Stimulated activated CD8-positive, alpha-beta memory T cell treated with anti-CD3 and anti-CD28 coated beads, Interleukin-7, amount 100 ng/mL, for 1 hour (primary cell): ENCODE measurements at places on chromosomes 5 and 9.

DNA sequence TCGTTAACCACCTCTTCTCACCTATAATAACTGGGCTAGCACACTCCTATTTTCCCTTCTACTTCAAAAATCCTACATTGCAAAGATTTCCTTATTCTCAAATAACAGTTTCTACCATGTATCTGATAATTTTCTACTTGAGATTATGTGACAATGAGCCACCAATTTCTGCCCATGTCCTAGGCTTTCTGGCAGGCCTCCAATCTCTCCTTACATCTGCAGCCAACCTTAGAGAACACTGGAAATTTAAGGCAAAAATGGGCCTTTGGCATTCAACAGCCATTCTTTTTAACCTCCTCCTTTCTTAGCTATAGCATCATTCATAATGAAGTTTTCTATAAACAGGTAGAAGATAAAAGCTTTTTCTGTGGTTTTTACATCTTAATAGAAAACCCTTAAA lies 225.1 kb downstream of the ARRDC3 start:
- no peak for DNase-seq

- DNase-seq, result no peak
These were observed 277.7 kb downstream of the NR2F1-AS1 start for GRCh38 chr5:93303291-93303691.

DNA sequence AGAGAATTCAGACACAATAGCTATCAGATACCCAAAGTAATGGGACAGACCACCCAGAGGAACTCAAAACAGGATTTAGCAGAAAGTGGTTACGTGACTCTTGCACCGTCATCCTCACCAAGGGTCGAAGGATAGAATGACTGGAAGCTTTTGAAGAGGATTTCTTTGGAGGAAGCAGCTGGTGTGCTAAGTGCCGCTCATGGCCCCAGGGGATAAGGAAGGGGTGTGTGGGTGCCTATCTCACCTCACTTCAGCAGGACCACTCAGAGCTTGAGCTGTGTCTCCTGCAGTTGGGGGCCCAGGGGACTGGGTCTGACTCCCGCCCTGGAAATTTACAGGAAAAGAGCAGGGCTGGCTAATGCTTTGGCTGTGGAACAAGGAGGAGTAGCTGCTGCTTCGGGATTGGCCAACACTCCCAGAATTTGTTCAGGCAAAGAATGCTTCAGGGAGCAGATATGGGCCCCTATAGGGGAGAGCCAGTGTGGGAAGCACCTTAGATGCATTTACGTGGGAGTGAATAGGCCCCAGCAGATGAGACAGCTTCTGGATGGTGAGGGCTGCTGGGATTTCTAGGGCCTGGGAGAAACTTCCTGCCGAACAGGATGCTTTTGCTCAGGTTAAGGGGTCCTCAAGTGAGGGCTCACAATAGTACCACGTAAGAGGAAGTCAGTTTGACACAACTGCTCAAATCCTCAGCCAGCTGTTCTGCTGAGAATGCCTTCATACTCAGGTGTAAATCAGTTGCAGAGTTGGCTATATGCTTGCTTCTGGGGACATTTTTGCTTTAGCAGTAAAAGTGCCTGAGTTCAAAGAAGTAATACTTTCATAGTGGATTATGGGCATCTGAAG lies 29.1 kb upstream of the TOMM5 start:
- DNase-seq, result no peak

DNA sequence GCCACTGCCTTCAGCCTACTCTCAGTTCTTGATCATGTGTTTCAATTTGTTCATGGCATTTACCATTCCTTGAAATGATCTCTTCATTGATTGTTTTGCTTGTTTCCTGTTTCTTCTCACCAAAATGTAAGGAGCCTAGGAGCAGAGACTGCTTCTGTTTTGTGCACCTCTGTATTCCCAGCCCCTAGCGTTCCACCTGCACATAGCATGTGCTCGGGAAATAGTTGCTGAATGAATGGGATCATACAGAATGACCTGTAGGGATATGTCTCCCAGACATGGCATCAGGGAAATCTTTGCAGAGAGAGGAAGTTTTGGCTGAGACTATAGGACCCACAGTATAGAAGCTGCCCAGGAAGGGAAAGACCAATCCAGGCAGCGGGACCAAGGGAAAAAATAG lies 6.2 kb upstream of the CERCAM start:
- DNase-seq, result no peak

DNA sequence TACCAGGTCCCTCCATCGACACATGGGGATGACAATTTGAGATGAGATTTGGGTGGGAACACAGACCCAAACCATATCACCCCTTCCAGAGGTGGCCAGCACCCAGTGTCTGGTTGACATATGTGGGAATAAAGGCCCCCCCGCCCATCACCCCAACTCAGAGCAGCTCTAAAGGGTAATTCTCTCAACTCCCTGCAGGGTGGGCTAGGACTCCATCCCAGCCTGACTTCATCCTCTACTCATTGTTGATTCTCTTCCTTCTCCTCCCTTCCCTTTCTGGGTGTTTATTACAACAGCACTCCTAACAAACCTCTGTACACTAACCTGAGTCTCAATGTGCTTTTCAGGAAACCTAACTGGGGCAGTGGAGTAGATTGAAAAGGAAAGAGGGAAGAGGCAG lies 339.9 kb downstream of the ACTL7B start:
- DNase-seq, result no peak

DNA sequence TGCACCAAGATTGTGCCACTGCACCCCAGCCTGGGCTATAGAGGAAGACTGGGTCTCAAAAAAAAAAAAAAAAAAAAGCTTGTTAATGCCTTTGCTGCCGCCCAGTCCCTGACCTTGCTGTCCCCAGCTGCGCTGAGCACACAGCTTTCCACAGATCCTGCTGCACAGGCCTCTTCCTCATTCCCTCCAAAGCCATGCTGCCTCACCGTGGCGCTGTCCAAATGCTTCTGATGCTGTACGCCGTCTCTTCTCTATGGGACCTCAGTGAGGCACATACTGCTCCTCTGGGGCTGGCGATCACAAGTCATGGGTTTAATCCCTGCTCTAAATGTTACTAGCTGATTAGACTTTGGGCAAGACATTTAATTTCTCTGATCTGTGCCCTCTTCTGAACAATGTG lies 234.1 kb downstream of the FBXL7 start:
- DNase-seq, result no peak

DNA sequence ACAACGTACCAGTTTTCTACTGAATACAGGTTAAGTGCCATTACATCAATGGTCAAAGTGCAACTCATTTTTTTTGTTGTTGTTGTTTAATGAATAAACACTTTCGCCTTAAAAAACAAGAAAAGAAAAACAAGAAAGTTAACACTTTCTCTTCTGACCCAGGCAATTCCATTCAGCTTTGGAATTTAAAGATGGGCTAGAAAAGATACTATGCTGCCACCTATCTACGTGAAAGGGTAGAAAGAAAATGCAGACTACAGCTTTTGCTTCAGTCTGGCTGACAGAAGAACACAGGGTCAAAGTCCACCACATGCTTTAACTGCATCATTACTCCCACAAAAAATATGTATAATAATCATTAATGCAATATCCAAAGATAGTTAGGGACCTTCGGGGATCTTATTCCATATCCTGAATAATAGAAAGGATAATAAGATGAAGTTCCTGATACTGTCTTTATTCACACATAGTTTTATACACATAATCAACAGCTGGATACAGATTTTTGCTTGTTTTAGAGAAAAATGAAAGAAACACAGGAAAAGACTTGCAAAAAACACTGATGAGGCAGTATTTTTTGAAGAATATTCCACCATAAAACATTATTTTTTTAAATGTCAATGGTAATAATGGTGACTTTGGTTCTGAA lies 40.4 kb downstream of the ZDHHC21 start:
- no peak for DNase-seq

DNA sequence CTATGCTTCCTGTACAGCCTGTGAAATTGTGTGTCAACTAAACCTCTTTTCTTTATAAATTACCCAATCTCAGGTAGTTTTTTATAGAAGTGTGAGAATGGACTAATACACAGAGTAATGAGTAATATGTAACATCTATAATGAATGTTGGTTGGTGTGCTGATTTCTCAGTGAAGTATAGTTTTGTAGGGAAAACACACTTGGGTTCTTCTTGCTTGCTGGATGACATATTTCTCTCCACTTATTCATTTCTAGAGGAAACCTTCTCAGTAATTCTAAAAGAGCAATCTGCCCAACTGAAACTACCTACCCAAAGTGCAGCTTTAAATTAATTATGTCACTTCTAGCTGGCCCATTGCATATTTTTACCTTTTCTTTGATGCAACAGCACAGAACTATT lies 81.1 kb upstream of the RORB start:
- no peak for DNase-seq

GRCh38 chr5:67377631-67378030 lies 181.0 kb upstream of the CD180 start:
- DNase-seq, result no peak

DNA sequence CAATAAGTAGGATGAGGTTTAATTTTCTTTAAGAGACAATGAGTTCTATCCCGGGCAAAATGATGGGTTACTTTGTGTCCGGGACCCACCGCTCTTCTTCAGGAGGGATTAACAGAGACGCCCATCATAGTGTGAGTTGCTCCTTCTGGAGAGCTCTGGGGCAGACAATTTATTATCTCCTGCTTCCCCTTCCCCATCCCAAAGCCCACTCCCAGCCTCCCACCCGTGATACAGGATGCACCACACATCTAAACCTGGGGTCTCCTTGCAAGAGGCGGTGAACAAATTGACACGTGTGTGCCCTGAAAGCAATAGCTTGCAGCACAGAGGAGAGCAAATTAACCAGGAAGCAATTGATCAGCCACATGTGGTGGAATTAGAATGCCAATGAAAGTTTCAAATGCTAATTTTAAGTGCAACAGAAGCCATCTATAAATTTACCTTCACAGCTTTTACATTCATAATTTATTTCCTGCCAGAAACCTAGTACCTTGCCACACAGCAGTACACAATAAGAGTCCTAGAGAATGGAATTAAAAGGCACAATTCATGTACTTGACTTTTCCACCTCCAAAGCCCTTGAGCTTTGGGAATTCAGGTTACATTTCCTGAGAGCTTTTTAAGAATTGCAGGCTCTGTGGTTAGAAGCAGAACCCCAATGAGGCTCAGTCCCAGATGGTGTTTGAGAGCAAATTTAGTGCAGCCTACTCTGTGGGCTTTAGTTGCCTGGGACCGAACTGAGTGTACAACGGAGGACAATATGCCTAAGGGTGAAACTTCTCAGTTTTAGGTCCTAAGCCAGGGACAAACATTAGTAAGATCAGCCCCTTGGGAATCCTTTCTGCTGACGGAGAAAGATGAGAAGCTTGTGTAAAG lies 399.6 kb downstream of the MED10 start:
- no peak for DNase-seq

DNA sequence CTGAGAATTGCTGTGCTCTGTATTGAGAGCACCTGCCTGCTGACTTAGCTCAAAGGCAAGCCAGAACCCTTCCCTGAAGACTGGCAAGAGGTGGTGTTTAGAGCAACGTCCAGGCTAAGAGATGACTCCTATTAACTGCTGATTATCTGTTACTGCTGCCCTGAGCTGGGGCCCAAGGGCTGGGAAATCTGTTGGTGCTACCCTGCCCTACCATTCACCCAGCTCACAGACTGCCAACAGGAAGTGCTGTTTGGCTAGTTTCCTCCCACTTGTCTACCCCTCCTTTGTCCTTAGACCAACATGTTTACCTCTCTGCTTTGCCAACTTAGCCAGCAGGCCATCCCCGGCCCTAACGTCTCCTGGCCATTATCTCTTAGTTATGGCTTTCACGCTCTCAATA lies 6.9 kb downstream of the RAB24 start:
- no peak for DNase-seq

GRCh38 chr5:176816791-176817347 lies 6.5 kb downstream of the UNC5A start:
- DNase-seq, result no peak

GRCh38 chr5:54851449-54851848 lies 133.9 kb downstream of the ESM1 start:
- no peak for DNase-seq

- no peak for DNase-seq
These were observed 1.3 kb downstream of the PTCH1 start for GRCh38 chr9:95515272-95516113.

GRCh38 chr5:77844623-77845323 lies 68.6 kb upstream of the TBCA start:
- no peak for DNase-seq

DNA sequence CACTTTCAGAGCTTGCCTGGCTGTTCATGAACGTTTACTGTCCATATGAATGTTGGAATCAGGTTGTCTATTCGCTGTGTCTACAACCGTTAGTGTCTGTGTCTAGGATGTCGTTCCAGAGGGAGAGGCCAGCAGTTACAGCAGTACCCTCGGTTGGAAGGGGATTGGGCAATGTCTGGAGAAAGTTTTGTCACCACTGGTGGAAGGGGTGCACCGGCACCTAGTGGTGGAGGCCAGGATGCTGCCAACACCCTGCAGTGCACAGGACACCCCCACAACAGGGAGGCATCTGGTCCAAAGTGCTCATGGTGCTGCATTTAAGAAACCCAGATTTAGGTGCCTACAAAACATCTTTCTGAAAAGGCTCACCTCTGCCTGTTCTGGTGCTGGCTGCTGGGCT lies 220.7 kb downstream of the FANCC start:
- DNase-seq, result no peak

DNA sequence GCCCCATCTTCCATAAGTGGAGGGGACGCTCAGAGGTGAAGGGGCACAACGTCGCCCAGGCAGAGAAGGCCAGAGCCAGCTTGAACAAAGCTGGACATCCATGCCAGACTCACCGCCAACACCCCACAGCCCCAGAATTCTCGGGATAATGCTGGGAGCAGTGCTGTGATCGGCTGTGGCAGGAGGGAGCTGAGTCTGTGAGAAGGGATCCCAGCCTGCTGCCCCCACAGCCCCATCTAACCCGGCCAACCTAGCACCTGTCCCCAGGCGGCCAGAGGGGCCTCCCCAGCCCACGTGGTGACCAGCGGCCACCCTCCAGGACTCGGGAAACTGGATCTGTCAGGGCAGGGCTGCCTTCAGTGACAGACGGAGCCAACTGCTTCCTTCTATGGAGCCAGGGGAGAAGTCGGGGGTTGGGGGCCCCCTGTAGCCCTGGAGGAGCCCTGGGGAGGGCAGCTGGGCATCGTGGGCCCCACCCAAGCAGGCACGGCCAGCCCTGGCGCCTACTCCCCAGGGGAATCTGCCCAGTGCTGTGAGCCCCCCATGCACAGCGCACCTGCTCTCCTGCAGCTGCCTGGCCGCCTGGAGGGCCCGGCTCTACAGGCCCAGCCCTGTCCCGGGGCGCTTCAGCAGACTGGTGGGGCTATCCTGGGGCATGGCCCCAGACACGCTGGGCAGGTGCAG lies 6.0 kb downstream of the BRD3 start:
- no peak for DNase-seq

DNA sequence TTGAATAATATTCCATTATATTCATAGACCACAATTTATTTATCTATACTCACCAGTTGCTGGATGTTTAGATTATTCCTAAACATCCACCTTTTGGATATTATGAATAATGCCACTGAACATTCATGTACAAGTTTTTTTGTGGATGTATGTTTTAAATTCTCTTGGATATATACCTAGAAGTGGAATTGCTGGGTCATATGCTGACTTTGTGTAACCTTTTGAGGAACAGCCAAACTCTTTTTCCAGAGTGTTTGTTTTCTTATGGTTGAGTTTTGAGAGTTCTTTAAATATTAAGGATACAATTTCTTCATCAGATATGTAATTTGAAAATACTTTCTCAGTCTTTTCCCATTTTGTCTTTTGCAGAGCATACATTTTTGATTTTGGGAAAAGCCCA lies 2.7 kb downstream of the VPS13A start:
- no peak for DNase-seq

- DNase-seq, result no peak
These were observed 490.7 kb downstream of the CDH18 start for GRCh38 chr5:19497229-19497815.
